CD8-positive, alpha-beta T cell (primary cell): ENCODE measurements at places on chromosomes 1 and 21. TPM values are rescaled to one million over a fixed set of nuclear protein-coding genes. Genes with fewer than 3 reads are reported as not detected.

Gene THEMIS2
- 13.4 TPM for total RNA-seq

Gene RPS6KC1
- 5.3 TPM for total RNA-seq

Gene LHX8
- total RNA-seq, result not detected

Gene C1orf174
- 20.9 TPM for total RNA-seq

Gene TARS2
- 28.8 TPM for total RNA-seq

Gene IL24
- not detected for total RNA-seq

Gene GPBP1L1
- 125 TPM for total RNA-seq

Gene C1QC
- total RNA-seq, result not detected

Gene SKI
- 361 TPM for total RNA-seq

Gene TENT5C
- 146 TPM for total RNA-seq

Gene C8A
- not detected for total RNA-seq

Gene TNFRSF1B
- total RNA-seq, result 100 TPM

Gene KRTAP12-4
- total RNA-seq, result not detected

Gene TCEA3
- total RNA-seq, result 14.0 TPM

Gene AIM2
- total RNA-seq, result 0.43 TPM

Gene PGBD5
- not detected for total RNA-seq

Gene HENMT1
- 7.5 TPM for total RNA-seq

Gene S100A9
- total RNA-seq, result 2.0 TPM

Gene CD53
- 213 TPM for total RNA-seq

Gene MIXL1
- total RNA-seq, result not detected

Gene KCND3
- not detected for total RNA-seq

Gene ATP8B2
- 51.1 TPM for total RNA-seq

Gene VSIG8
- total RNA-seq, result not detected

Gene VCAM1
- 1.2 TPM for total RNA-seq

Gene TLR5
- total RNA-seq, result 1.1 TPM

Gene ILDR2
- total RNA-seq, result 0.50 TPM

Gene CD1E
- not detected for total RNA-seq

Gene PYHIN1
- total RNA-seq, result 16.0 TPM

Gene FBXO28
- total RNA-seq, result 44.2 TPM

Gene HSD3B1
- not detected for total RNA-seq

Gene LCE3A
- total RNA-seq, result not detected

Gene TRNP1
- not detected for total RNA-seq

Gene ACTL8
- not detected for total RNA-seq

Gene NTMT2
- total RNA-seq, result not detected

Gene SFPQ
- 841 TPM for total RNA-seq

Gene MMEL1
- total RNA-seq, result 1.4 TPM

Gene DSCAM
- not detected for total RNA-seq

Gene UBE2U
- not detected for total RNA-seq

Gene DNAI4
- total RNA-seq, result 4.9 TPM

Gene RNU1-3
- 3,774 TPM for total RNA-seq

Gene CHD5
- total RNA-seq, result 0.06 TPM

Gene GBP2
- 120 TPM for total RNA-seq

Gene OPRD1
- not detected for total RNA-seq

Gene PLA2G4A
- not detected for total RNA-seq

Gene LCE2A
- total RNA-seq, result not detected

Gene HES2
- total RNA-seq, result not detected

Gene TEDDM1
- not detected for total RNA-seq

Gene BOLA1
- total RNA-seq, result 4.0 TPM

Gene C1orf115
- 0.16 TPM for total RNA-seq
